ENCODE measurements at places on chromosomes 1 and 21.

- DNase-seq: no peak
Measured at GRCh38 chr1:235882816-235883215, 16.1 kb upstream of the LYST start.

GRCh38 chr1:151887028-151887427 lies 22.3 kb downstream of the THEM4 start:
- no peak for DNase-seq

DNA sequence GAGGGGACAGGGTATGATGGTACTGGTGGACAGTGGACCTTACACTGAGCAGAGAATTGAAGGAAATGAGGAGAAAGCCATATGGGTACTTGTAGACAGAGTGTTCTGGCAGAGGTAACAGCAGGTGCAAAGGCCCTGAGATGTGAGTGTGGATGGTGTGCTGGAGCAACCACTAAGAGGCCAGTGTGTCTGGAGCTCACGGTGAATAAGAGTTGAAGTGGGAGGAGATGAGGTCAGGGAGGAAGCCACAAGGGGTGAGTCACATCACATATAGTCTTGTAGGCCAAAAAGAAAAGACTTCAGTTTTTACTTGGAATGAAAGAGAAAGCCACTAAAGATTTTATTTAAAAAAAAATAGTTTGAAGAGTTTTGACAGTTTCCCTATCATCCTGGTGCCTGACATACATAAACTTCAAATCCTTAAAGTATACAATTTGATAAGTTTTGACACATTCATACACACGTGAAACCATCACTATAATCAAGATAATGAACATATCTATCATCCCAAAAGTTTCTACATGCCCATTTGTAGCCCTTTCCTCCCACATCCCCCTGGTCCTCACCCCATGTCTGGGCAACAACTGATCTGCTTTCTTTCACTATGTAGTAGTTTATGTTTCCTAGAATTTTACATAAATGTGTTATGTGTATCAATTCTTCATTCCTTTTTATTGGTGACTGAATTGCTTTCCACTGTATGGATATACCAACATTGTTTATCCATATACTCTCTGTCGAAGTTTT lies 148.4 kb downstream of the GPATCH2 start:
- peak; percentile 19 for DNase-seq

GRCh38 chr1:218656301-218657037 lies 311.3 kb downstream of the TGFB2 start:
- no peak for DNase-seq

GRCh38 chr1:60759291-60759690 lies 323.1 kb upstream of the NFIA start:
- no peak for DNase-seq

- DNase-seq: no peak
Measured at GRCh38 chr1:91592716-91593477, 92.2 kb downstream of the CDC7 start.

DNA sequence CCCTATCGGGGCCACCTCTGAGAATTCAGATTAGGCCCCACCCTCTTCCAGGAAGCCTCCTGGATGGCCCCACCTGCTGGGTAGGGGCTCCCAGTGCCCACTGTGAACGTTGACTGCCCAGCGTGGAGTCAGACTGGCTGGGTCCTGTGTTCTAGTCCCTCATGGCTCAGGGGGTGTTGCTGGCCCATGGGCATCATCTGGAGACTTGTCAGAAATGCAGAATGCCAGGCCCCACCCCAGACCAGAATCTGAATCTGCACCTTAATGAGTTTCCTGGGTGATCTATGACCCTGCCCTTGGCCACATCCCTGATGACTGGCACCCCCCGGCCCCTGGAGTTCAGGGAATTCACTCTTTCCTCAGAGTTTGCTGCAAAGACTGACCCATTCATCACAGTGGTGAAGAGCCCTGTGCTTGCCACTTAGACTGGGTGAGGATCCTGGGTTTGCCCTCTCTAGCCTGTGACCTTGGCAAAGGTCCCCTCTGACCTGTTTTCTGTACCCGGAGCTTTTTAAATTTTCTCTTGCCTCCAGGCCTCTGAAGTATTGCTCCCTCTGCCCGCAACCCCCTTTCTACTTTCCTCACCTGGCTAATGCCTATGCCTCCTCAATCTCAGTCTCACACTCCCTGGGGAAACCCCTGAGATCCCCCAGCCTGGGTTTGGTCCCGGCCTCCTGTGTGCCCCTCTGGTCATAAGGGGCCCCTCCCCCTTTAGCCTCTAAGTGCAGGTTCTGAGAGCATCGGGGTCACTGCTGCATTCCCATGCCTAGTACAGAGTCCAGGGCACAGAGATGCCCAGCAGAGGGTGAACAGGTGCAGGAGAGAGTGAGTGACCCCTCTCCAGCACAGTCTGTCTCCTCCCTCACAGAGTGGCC lies 184.2 kb downstream of the MATN1 start:
- no peak for DNase-seq

DNA sequence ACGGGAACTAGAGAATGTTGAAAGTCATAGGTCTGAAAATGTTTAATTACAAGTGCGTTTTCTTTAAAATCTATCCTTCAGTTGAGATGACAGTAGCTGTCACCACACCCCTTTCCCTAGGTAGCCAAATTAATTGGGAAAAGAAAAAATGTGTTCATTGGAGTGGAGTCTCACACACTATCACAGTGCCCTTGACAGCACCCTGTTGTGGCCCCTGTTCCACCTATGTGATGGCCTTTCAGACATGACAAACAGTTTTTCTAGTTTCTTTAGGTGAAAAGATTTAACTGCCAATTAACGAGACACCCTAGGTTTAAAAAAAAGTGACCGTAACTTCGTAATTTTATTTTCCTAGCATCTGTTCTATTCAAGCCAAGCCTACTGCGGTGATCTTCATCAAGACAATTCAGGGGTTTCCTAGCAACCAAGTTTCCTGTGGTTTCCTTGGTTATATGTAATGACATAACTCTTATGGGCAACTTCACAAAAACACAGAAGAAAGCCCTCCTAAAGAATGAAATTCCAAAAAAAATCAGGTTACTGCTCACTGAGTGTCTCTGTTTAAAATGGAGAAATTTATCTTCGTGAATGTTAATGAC lies 298.3 kb downstream of the PDE4B start:
- no peak for DNase-seq

DNA sequence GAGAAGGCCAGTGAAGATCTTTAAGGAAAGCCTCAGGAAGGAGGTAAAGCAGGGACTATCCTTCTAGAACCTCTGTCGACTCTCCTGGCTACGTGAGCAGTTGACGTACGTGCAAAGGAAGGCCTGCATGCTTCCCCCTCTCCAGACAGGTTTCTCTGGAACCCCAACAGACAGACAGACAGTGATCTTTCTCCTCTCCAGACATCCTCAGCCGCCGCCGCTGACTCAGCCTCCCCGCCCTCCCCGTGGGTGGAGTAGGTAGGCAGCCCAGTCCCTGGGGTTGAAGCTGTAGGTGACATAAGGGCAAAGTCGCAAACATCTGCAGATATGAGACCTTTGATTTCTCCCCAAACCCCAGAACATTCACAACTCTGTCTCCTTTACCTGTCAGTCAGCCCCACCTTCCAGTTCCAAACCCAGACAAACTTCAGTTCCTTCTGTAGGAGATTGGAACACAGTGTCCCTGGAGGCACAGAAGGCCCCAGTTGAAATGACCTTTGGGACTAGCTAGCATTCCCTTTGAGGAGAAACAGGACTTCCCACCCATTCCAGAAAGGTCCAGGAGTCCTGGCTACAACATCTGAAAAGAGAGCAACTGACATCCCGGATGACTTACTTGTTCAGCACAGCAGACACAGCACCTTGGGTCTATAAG lies 146.0 kb upstream of the JUN start:
- DNase-seq: no peak

- DNase-seq: no peak
Measured at GRCh38 chr1:183807549-183808168, 2.7 kb downstream of the RGL1 start.

DNA sequence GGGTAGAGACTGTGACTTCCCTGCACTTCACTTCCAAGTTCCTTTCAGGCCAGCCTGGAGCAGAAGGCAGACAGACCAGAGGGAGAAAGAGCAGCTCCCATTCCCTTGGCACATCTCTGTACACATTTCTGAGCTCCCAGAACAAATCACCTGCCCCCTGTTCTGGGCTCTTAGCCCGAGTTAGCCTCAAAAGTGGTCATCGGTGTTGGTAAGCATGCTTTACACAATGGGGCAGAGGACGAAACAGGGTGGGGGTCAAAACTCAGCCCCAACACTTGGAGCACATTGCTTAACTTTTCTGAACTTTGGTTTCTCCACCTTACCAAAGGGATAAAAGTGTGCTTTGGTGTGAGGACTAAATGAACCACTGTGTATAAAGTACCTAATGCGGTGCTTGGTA lies 98.7 kb downstream of the DAB1 start:
- DNase-seq: no peak

GRCh38 chr1:221308534-221309511 lies 429.6 kb downstream of the HLX start:
- no peak for DNase-seq

DNA sequence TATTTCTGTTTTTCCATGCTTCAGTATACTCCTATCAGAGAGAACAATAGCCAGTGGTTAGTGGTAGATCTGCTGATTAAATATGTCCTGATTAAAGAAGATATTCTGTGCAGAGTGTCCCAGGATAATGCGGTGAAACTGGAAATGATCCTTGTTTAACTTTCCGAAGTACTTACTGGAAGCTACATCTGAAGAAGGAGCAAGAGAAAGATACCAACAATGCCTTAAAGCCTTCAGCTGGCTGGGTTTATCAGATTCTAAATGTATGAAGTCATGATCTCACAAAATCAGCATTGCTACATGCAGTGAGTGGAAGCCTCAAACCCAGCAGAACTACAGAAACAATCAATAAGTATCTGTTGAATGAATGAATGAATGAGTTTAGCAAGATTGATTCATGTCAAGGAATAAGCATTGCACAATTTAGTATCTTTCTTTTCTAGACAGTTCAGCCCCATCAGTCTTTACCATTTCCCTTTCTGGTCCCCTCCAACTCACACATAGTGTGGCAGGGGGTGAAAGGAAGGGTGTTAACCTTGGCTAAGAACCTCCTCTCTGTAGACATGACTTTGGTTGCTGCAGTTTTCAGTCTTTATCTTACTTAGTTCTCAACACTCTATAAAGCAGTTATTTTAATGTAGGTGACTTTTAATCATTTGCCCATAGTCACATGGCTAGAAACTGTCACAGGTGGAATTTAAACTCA lies 24.7 kb upstream of the DNASE2B start:
- DNase-seq: no peak

DNA sequence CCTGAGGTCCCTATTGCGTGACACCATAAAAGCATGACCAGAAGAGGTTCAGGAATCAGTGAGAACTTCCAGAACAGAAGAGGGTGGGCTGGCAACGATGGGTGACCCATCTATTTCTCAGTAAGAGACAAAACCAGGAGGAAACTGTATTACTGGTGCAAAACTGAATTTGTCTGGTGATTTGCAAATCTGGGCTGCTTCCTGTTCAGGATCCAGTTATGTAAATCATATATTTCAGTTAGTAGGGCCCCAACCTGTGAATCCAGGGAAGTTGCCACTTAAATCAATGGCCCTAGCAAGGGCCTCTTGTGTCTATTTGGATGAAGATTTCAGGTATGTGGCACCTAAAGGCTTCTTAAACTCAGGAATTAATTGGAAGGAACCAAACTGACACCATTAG lies 23.1 kb upstream of the SMAP2 start:
- DNase-seq: no peak

DNA sequence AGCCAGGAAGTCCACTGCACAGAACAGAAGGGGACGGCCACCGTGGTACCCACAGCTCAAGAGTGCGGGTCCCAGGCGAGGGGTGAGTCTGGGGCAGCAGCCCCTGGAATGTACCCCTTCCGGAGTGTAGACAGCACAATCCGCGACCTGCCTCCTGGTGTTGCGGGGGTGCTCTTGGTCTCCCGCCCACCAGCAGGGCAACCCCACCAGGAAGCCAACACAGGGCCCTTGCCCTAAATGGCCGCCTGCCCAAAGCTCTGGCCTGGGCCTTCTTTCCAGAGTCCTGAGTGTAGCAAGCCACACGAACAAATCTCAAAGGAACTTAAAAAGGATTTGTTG lies 1.1 kb upstream of the SLC19A1 start:
- no peak for DNase-seq

DNA sequence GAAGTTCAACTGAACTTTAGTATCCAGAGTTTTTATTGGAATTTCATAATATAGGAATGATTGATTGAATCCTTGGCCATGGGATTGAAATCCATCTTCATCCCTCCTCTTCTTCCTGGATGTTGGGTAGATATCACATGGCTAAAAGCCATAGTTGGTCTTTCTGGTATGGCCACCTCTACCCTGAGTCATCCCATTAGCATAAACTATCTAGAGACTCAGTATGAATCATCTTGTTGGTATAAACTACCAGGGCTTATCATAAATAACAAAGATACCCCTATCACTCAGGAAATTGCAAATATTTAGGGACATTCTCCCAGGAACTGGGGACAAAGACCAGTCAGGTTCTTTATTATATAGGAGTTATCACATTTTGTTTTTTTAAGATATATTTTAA lies 21.2 kb upstream of the ZP4 start:
- DNase-seq: no peak

DNA sequence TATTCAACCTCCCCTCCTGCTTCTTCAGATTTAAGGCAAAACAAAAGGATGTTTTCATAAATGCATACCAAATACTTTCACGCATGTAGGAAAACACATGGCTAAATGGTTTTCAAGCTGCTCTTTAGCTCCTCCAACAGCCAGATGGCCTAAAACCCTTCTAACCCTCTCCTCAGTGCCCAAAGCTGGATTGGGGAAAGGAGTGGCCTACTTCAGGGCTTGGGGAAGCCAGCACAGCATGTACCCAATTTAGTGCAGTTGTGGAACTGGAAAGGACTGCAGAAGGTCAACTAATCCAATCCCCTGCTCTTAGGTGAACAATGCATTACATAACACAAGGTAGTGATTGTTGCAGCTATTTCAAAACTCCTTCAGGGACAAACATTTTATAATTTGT lies 9.3 kb downstream of the F5 start:
- DNase-seq: no peak

DNA sequence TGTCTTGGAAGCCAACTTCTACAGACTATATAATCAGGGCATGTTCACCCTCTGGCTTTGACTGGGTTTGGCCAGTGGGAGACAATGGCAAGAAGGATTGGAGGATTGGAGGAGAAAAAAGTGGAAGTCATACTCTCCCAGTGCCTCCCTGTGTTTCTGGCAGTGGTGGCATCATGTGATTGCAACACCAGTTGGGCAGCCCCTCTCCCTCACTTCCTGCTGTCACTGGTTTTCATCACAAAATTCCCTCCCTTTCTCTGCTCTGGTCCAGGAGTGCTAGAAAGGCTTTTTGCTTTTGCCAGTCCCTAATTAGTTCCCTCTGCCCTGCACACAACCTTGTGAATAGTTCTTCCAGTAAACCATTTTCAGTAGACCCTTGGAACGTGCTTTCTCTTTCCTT lies 3.7 kb upstream of the QSOX1 start:
- DNase-seq: peak; percentile 85

Measured in HL-60 (cell line).